ENCODE measurements at places on chromosomes 1 and 21.

- no peak for DNase-seq
Observed at GRCh38 chr1:211764701-211765100, 65.9 kb downstream of the LPGAT1 start.

DNA sequence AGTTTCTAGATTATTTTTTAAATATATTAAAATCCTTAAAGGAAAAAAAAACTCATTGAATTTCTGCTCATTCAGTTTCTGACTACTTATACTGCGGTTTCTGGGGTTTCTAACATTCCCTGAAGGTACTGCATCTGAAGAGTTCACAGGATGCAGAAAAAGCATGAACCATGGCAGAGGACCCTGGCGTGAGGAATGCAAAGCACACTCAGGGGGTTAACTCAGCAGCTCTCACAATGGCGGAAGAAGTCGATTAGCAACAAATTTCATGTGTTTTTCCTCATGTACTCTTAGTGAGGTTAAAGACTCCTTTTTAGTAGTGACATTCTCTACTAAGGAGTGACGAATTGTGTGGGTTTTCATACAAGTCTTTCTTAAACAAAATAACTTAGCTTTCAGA is 975.6 kb downstream of the NCAM2 start:
- DNase-seq: no peak

DNA sequence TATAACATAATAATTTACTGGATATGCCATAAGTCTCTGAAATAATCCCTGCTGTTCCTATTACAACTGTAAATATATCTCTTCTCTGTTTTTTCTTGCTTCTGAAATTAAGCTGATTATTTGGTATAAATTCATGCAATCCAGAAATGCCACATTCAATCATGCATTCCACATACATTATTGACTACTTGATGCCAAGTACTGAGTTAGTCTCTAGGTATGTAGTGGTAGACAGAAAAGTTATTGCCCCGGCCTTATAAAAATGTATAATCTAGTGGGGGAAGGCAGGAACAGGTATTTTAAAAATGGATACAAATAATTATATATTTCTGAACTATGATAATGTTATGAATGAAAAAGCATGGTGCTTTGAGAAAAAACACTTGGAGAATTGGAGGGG is 338.6 kb upstream of the SNX7 start:
- DNase-seq: no peak

- no peak for DNase-seq
Observed at GRCh38 chr21:44874497-44875315, 1.2 kb upstream of the PTTG1IP start.

- DNase-seq: no peak
Observed at GRCh38 chr1:41765152-41765551, 153.6 kb downstream of the HIVEP3 start.

DNA sequence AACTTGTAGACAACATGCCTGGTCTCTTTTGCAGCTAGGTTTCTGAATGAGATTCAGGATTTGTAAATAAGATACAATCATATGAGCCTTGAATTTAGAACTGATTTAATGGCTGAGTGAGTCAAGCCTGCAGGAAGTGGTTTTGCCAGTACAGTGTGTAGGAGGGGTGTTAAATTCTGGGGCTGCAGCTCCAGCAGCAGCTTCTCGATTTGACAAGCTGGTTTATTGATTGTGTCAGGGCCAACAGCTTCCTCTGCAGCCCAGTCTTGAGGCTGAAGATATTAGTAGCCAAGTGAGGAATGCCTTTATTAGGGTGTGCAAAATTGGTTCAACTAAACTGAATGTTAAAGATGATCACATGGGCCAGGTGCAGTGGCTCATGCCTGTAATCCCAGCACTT is 11.5 kb upstream of the PLA2G5 start:
- peak; percentile 54 for DNase-seq

- no peak for DNase-seq
Observed at GRCh38 chr21:30689822-30690221, 28.8 kb downstream of the KRTAP21-3 start.

Measured in BJ (cell line).